Fibroblast of skin of back (primary cell): ENCODE measurements at places on chromosomes 5 and 9.
A peak's percentile ranks its signal among the peaks of the same experiment; 100 is the strongest.

DNA sequence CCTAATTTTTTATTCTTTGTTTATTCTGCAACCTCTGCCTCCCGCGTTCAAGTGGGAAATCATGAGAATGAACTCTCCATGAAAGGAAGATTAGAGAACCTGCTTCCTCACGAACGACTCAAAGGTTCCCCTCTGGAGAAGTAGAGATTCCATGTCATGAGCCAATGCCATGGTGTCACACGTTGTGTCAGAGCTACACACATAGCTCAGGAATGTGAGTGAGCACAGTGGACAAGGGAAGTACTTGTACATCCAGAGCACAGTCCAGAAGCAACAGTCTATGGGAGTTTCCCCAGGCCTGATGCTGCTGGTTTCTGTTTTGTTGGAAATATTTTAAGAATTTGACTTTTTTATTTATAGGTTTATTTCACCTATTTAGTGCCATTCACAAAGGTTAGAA, 26.8 kb upstream of the PPP2CA start:
- DNase-seq = peak; percentile 92

- DNase-seq = no peak
These were observed 242.9 kb downstream of the MCTP1 start for GRCh38 chr5:95042037-95042436.

DNA sequence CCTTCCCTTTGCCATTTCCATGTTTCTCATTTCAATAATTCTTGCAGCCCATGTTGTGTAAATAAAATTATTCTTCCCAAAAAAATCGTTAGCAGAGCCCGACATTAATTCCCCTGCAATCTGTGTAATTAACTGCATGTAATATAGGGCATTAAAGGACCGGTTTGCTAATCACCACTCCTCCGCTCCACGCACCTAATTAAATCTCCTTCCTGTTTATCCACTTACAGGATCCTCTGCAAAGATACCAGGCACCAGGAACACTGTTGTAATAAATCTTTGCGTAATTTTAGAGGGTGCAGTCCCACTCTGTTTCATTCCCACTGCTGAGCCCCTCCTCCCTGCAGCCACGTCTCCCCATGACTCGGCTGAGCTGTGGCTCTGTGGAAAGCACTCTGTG, 105.0 kb upstream of the PPP1R26 start:
- no peak for DNase-seq

- no peak for DNase-seq
These were observed 81.7 kb upstream of the LRRC70 start for GRCh38 chr5:62496876-62497275.

DNA sequence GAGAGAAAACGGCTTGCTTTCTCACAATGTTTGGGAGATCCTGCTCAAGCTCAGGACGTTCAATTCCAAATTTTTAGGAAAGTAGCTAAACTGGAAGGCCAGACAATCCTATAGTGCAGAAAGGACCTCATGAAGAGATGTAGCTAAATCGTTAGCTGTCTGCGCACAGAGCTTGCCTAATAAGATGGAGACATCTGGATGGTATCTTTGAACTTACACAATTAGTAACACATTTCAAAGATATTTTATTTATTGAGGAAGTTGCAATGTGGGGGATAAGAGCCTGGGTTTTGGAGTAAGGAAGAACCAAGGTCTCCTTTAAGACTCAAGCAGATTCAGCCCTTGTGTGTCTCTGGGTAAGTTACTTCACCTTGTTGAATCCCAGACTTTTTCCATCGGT, 28.6 kb upstream of the RAB14 start:
- DNase-seq = no peak

- peak; percentile 51 for DNase-seq
These were observed 1.1 kb upstream of the IRX1 start for GRCh38 chr5:3594510-3595005.

DNA sequence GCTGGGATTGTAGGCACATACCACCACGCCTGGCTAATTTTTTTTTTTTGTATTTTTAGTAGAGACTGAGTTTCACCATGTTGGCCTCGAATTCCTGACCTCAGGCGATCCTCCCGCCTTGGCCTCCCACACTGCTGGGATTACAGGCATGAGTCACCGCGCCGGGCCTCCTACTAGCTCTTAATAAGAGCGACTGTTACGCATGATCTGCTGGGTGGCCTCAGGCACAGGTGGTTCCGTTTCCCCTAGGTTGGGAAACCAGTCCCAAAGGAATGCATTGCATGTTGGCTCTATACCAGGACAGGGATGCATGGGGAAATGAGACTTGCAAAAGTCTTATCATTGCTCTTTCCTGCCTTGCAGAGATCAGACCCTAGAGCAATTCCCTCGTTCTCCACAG, 184.7 kb upstream of the PPP1R26 start:
- no peak for DNase-seq

- DNase-seq = no peak
These were observed 159.4 kb downstream of the KDM4C start for GRCh38 chr9:6917162-6917561.

DNA sequence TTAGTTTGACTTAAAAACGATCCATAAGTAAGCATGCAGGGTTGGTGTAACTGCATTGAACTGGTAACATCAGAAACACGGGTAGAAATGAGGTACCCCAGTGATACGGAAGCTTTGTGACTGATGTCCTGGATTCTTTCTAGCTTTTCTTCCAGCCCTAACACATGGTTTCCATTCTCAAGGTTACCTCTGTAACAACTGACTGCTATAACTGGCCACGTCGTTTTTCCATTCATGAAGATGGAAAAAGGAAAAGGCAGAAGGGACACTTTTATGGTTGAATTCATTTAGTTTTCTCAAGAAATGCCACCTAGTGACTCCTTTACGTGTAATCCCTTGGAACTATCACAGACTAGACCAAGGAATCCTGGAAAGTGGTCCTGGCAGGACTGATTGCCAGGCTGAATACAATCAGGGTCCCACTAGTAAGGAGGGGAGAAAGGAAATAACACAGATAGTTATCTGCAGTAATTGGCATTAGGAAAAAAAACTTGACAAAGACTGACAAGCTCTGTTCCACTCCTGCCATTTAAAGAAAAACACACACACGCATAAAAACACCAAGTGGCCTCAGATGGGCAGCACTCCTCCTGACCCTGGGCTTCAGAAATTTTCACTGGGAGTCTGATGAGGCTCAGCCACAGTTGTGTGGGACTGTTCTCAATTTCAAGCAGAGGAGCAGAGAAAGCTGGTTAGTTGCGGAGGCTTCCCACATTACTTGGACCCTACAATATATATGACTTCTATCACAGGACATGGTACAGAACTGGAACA, 77.5 kb upstream of the ZNF169 start:
- DNase-seq = no peak

DNA sequence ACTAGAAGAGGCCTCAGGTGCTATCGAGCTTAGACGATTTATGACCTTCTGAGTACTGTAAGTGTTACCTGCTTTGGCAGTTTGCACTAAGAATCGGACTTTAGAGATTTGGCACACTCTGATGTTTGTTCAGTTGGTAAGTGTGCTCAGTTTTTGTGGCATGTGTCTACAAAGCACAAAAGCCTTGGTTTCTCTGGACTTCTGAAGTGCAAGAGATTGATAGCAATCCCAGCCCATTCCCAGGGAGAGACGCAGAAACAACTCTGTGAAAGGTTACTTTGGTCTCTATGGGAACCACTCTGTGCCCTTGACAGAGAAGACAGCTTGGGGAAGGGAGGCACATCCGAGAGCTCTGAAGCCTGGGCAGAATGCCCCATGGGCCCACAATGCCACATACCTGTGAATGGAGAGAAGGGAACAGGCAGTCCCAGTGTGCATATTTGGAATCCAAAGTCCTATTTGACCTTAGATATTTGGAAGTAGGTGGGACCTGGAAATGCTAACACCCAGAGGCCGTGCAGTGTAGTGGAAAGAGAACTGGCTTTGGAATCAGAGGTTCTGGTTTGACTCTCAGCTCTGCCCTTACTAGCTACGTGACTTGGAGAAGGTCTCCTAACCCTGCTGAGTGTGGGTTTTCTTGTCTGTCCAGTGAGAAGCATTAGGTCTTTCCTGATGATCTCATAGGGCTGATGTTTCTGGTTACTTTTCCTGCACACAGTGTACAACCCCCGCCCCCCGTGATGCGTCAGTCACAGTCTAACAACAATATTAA, 194.3 kb upstream of the VLDLR start:
- DNase-seq = peak; percentile 23

GRCh38 chr9:83312537-83312936, 225.7 kb downstream of the FRMD3 start:
- no peak for DNase-seq

DNA sequence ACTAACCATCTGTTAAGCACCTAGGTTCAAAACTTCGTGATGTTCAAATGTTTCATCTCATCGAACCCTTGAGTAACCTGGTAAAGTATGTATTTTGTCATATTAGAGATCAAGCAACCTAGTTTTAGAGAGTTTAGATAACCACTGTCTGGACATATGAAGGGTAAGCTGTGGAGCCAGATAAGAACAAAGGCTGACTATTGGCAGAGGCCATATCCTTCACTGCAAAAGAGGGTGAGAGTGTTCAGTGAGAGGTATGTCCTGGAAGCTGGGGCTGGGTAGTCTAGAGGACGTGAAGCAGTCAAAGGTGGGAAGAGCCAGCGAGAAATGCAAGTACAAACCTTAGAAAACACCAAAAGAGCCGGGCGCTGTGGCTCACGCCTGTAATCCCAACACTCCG, 573.1 kb upstream of the KLF4 start:
- no peak for DNase-seq

- DNase-seq = no peak
These were observed 213.0 kb downstream of the TAF11L14 start for GRCh38 chr5:17847286-17847685.

GRCh38 chr9:137581361-137582285, 2.9 kb upstream of the DPH7 start:
- no peak for DNase-seq

- DNase-seq = no peak
These were observed 68.6 kb downstream of the ERMP1 start for GRCh38 chr9:5764130-5764868.
